ENCODE measurements at places on chromosomes 16 and 17.

DNA sequence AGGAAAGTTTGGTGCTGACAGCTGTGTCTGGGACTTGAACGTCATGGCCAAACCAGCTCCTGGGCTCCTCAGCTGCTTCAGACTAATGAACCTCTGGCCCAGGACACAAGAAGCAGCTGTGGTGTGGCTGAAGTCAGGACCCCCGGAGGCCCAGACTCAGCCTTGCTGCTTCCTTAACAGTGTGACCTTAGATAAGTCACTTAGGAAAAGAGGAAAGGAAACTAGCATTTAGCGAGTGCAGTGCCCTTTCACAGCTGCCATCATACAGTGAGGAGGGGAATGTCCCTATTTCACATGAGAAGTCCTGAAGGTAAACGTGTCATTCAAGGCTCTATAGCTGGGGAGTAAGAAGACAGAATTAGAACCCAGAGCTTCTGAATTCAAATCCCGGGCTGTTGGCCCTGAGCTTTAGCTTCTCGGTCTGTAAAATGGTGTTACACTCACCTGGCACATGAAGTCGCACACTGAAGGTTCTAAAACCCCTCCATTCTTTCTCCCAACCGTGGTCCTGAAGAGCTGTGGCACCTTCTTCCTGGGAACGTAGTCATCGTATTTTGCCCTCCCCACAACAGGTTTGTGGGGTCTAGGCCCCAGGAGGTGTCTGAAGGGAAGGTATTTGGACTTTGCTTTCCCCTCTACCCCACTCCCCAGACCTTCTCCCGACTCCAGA is 910 bp upstream of the RAMP2 start:
- DNase-seq: no peak

DNA sequence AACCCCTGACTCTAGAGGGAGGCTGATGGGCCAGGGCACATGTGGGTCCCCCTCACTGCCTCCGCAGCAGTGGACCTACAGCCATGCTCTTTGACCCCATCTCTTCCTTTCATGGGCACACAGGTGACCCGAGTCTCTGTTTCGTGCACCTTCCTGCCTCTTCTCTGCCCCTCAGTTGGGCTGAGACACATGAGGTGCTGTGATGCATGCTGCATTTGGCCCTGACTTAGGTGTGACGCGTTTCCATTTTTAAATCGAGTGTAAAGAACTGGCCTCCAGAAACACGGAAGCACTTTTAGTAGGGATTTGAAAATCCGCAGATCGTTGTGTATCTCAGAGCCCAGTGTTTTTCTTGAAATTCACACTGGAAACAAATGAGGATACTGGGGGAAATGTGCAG is 24.6 kb downstream of the C16orf90 start:
- DNase-seq: no peak

GRCh38 chr16:12387786-12388185 is 411.3 kb downstream of the SNX29 start:
- DNase-seq: no peak

- DNase-seq: no peak
Measured at GRCh38 chr17:29665481-29665810, 42.7 kb upstream of the CORO6 start.

GRCh38 chr16:76837872-76838271 is 353.1 kb upstream of the MON1B start:
- no peak for DNase-seq

DNA sequence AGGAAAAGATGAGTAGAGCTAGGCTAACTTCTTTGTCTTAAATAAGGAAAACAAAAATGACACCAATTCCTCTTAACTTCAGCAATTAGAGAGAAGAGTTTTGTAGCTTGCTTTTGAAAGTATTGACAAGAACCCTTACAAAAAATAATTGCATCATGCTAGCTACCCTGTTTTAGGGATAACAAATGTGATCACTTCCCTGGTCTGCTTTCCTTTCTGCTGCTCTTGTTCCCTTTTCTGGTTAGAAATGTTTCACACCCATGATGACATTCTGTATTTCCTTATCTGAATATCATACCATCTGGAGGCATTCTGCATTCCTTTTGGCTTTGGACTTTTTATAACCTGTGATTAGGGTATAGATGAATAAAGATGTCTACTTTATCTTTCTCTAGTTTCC is 9.9 kb upstream of the SMIM36 start:
- DNase-seq: no peak

DNA sequence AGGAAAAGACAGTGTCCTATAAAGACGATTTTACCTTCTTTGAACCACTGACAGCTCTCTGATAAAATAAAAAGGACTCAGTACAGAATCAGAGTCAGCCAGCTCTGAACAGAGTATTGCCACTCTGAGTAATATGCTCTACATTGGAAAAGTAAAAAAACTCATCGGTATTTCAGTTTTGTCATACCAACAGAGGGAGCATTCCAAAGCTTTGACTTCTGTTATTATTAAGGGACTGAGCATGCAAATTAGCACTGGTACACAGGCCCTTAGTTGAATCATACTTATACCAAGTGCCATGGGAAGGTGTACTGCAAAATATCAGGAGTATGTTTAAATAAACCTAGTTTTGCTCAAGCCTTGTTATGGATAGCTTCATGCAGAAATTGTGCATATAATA is 509.0 kb upstream of the KIF2B start:
- peak; percentile 0 for DNase-seq

DNA sequence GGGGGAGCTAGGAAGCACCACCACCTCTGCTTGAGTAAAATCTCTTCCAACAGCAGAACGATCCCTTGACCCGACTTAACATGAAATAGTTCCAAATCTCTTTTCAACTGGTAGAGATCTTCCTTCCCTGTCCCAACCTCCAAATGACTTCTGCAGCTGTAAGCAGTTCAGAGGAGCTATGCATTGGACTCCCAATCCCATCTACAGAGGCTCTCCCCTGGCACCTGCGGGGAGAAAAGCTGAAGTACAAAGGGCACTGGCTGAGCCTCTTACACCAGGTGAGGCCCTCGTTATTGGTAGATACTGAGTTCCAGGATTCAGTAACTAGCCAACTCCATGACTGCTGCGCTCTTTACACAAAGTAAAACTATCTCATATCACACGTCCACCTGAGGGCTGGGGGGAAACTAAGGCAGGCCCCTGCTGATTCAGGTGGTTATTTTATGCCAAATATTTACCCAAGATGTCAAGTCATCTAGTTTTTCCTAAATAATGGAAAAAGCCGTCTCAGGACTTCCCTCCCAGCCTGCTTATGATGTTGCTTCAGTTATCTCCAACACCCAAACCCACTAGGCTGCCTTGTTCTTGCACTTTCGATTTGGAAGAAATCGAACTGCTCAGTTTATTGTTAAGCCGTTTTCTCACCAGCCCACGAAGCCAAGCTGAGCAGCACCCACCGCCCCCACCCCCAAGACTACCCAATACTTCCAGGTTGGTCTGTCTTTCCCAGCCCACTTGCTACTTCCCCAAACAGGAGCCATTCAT is 3.2 kb downstream of the ACTG1 start:
- peak; percentile 47 for DNase-seq

GRCh38 chr17:2295575-2295974 is 8.0 kb downstream of the SMG6 start:
- no peak for DNase-seq

DNA sequence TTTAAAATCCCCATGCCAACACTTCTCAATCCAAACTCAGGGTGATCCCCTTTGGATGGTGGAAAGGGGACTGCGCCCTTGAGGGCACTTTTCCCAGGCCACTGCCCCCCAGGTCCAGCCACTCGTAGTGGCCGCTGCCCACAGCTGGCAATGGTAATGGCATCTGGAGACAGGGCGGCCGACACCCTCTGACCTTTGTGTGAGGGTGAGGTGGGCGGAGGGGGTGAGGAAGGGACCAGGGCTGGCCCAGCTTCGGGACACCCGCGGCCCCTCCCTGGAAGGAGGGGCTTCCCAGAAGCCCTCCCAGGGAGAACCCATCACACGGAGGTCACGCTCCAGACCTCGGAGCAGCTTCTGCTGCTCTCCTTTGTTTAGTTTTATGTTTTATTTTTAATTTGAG is 289.7 kb downstream of the FOXL1 start:
- DNase-seq: no peak

GRCh38 chr17:79843474-79843815 is 4.2 kb upstream of the CBX4 start:
- no peak for DNase-seq

- no peak for DNase-seq
Measured at GRCh38 chr16:1244881-1245280, 4.4 kb downstream of the TPSAB1 start.

DNA sequence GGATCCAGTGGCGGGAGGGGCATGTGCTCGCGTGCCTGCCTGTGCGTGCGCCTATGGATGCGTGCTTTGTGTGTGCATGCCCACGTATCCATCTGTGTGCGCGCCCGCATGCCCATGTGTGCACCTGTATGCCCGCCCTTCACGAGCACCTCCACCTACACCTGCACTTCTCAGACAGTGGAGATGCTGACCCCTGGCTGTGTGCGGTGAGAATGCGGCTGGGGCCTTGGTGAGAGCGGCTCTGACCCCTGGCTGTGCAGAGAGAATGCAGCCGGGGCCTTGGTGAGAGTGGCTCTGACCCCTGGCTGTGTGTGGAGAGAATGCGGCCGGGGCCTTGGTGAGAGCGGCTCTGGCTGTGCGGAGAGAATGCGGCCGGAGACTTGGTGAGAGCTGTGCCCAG is 33.9 kb downstream of the AXIN1 start:
- no peak for DNase-seq

DNA sequence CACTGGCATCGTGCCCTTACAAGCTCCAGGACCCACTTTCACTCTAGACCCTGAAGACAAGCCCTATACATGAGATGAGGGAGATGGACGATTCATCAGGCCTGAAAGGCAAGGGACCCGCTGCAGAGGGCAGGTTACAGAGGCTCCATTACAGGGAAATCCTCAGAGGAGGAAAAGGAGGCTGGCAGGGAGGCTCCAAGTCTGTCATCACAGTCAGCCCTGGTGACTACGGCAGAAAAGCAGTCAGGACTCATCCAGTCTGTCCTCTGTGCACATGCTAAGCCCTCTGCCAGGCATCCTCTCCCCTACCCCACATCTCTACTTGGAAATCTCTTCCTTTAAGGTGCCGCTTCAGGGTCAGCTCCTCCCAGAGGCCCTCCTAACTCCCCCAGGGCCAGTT is 197.7 kb upstream of the CDH5 start:
- no peak for DNase-seq

- DNase-seq: no peak
Measured at GRCh38 chr16:9791556-9791955, 390.7 kb downstream of the GRIN2A start.

GRCh38 chr16:66711581-66711980 is 15.0 kb upstream of the CMTM4 start:
- DNase-seq: no peak

DNA sequence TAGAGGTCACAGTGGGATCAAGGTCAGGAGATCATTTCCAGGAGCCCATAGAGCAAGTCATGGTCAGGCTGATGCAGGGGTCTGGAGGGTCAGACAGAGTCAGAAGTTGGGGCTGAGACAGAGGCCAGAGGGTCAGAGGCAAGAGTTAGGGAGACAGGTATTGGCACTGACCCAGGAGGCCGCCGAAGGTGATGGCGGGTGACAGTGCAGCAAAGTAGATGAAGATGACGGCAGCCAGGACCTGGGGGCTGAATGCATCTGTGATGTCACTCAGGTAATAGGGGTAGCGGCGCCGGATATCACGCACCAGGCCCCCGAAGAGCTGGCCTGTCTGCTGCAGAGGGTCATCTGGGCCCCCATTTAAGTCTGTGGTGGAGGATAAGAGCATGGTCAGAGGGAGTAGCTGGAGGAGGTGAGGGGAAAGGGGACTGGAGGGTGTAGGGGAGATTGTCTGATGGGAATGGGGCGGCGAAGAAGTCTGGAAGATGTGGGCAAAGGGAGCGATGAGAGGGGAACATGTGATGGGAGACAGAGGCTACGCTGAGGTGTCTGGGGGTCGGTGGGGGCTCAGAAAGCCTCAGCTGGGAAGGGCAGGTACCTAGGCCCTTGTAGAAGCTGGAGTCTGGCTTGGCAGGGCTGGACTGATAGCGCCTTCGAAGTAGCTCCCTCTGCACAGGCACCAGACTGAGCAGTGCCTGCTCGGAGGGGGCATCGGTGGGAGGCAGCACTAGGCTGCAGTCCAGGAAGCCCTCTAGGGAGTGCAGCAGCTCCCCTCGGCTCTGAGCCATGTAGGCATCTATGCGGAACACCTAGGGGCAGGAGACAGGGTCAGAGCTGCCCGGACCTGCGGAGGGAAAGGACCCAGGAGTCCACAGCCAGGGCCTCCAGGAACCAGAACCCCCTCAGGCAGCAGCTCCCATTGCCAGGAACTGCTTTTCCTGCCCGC is 9.8 kb downstream of the SLC4A1 start:
- no peak for DNase-seq

DNA sequence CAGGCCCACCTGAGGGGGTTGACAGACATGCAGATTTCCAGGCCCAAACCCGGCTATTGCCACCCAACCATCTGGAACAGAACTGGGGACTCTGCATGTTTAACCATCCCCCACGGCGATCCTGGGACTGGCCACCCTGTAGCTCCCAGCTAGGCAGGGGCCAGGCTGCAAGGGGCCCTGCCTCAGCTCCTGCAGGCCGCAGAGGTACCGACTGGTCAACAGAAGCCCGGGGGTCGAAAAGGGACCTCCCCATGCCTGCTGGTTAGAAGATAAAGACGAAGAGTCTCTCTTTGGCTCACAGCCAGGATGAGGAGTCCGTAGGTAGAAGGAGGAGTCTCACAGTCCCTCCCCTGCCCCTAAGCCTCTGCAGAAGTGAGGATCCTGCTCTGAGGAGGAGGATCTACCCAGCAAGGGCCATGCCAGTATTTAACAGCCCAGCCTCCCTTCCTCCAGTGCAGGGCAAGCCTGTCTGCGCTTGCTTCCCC is 223.4 kb upstream of the TNRC6C start:
- peak; percentile 8 for DNase-seq

DNA sequence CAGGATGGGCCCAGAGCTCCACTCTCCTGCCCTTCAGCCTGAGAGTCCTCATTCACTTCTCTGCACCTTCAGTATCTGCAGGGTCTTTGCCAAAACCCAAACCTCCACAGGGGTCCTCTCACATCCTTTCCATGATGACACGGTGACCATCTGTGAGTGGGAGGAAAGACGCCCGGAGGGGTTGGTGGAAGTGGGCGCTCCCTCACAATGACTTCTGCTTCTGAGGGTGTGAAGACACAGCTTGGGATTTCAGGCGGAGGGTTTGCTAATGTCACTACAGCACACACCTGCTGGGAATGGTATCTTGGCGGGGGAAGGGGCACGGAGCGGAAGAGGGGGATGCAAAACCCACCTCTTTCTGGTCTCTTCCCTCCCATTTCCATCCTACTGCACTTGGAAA is 115.1 kb upstream of the SDK2 start:
- DNase-seq: no peak

DNA sequence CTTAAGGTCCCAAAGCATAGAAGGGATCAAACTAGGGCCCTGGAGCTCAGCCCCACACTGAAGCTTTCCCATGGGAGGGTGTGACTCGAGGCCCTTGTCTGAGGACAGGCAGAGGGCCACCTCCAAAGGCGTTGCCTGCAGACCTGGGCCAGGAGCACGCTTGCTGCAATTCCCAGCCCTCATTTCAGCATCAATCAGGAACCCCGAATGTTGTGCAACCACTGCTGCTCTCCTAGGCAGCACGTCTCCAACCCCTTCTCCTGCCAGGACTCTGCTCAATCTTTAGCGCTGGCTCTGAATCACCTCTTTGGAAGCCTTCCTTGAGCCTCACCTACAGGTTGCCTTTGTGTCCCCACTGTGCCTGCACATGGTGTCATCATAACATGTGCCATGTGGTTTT is 14.0 kb upstream of the ATP2C2 start:
- no peak for DNase-seq

GRCh38 chr17:48544349-48545021 is 424 bp downstream of the HOXB2 start:
- DNase-seq: peak; percentile 81

- DNase-seq: no peak
Measured at GRCh38 chr17:20033415-20033814, 24.3 kb downstream of the SPECC1 start.

- DNase-seq: no peak
Measured at GRCh38 chr17:17367931-17368330, 64.8 kb downstream of the NT5M start.

All from fibroblast of pulmonary artery (primary cell).